IMR-90 (cell line): ENCODE measurements at places on chromosomes 6 and 20. TPM values are rescaled to one million over a fixed set of nuclear protein-coding genes. Genes with fewer than 3 reads are reported as not detected.

The PDYN gene
- not detected in 2 replicates for total RNA-seq

The DHX16 gene
- total RNA-seq: 43.9 and 48.4 TPM in 2 replicates

The LTA gene
- not detected in 2 replicates for total RNA-seq

The SGK2 gene
- total RNA-seq: under 0.01 TPM in 1 of 2 replicates, not detected in the other

The GABRR1 gene
- not detected in 2 replicates for total RNA-seq

The PRDM13 gene
- total RNA-seq: not detected in 2 replicates

The ADGRF4 gene
- under 0.01 TPM in 1 of 2 replicates, not detected in the other for total RNA-seq

The SOX18 gene
- total RNA-seq: not detected in 2 replicates

The POPDC3 gene
- total RNA-seq: 25.8 and 29.4 TPM in 2 replicates

The RSPO3 gene
- total RNA-seq: not detected in 2 replicates

The HLA-DQB1 gene
- total RNA-seq: not detected in 2 replicates
